ENCODE measurements at places on chromosomes 16 and 17.

GRCh38 chr17:71402661-71403141, 718.1 kb upstream of the SOX9 start:
- DNase-seq: peak; percentile 67

- DNase-seq: peak; percentile 43
Measured at GRCh38 chr17:67200727-67201301, 44.2 kb downstream of the HELZ start.

GRCh38 chr16:53955221-53955875, 251.4 kb downstream of the FTO start:
- DNase-seq: no peak

- DNase-seq: no peak
Measured at GRCh38 chr17:6496116-6496481, 51.8 kb downstream of the PIMREG start.

DNA sequence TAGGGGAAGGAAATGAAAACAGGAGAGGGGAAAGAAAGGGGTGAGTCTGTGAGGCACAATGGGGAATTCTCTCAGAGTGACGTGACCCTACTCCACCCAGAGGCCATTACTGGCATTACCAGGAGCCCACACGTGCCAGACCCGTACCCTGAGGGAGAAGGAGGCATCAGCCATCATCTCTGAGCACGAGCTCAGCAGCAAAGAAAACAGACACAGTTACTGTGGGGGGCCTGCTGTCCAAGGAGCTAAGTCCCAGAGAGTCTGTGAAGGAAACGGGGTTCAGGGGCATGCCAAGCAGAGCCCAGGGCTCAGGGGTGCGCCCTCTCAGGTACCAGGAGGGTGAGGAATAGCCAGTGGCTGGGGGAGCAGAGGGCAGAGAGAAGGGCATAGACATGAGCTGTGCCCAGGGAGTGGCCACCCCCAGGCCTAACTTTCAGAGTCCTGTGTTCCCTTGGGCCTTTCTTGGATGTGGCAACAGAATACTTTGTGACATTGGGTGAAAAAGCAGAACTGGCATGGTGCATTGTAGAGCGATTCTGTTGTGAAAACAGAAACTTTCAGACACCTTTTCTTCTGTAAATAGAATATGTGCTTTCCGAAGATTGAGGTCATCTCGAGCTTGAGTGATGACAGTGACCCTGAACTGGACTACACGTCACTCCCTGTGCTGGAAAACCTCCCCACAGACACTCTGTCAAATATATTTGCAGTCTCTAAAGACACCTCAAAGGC, 11.3 kb downstream of the TAF1C start:
- peak; percentile 81 for DNase-seq

DNA sequence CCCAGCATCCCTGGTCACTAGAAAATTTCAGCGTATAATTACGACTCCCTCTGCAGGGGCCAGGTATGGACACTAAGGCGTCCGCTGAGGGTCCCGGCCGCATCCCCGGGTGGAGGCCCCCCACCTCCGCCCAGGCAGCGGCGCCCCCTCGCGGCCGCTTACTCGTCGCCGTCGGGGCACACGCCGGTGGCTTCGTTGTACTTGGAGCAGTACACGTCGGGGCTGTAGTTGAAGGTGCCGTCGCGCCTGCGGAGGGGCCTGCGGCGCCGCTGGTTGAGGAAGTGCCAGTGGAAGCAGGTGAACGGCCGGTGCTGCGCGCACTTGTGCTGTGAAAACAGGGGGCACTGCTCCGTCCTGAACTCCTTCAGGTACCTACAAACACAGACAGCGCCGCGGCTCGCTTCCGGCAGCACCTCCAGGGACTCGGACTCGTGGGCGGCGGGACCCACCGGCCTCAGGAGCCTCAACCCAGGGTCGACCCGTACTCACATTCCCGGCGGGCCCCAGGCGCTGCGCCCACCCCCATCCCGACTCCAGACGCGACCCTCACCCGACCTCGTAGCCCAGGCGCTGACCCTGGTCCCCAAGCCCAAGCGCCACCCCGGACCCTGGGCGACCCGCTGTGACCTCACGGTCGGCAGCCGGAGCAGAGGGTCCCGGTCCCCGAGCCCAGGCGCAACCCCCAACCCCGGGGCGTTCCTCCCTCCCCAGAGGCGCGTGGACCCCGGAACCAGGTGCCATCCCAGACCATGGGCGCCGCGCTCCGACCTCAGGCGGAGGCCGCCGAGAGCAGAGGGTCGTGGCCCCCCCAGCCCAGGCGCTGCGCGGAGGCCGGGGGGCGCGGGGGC, 596 bp downstream of the UNKL start:
- DNase-seq: peak; percentile 33

GRCh38 chr17:44969144-44969780, 1.2 kb upstream of the C1QL1 start:
- DNase-seq: no peak

DNA sequence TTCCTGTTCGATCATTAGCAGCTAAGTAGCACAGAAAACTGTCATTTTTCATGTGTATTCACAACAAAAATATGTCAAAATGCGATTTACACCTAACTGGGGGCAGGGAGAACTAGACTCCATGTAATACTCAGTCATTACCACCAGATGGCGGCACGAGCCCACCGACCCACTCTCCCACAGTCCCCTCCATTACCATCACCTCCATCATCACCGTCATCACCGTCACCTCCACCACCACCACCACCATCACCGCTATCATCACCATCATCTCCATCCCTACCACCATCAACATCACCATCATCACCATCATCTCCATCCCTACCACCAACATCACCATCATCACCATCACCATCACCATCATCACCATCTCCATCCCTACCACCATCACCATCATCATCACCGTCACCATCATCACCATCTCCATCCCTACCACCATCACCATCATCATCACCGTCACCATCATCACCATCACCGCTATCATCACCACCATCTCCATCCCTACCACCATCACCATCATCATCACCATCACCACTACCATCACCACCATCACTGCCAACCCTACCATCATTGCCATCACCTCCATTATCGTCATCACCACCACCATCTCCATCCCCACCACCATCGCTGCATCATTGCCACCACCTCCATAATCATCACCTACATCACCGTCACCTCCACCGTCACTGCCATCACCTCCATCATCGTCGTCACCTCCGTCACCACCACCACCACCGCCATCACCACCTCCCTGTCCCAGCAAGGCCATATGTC, 14.4 kb downstream of the NDUFAF8 start:
- peak; percentile 47 for DNase-seq

GRCh38 chr17:17141860-17142552, 64.1 kb downstream of the PLD6 start:
- DNase-seq: no peak

GRCh38 chr16:10578474-10579316, 1.7 kb downstream of the EMP2 start:
- peak; percentile 36 for DNase-seq

- DNase-seq: no peak
Measured at GRCh38 chr16:81921085-81921814, 90.0 kb downstream of the SDR42E1 start.

GRCh38 chr17:66464921-66465320, 162.5 kb downstream of the PRKCA start:
- DNase-seq: no peak

- no peak for DNase-seq
Measured at GRCh38 chr17:51128076-51128475, 7.4 kb upstream of the SPAG9 start.

DNA sequence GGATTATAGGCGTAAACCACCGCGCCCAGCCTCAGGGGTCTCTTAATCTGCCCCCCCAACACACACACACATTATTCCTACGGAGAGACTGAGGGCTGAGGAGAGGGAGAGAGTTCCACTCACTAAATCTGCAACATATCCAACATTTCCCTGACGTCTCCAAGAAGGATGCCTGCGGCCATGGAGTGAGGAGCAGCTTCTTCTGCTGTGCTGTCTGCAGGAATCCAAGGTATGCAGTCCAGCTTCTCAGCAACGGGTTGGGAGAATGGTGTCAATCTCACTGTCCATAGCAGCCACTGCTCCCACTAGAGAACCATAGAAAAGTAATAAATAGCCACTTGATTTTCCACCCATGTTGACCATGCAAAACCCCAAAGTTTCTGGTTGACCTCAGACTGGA, 5.1 kb upstream of the PLXDC1 start:
- no peak for DNase-seq

- DNase-seq: no peak
Measured at GRCh38 chr17:75001915-75002843, 10.3 kb upstream of the MRPL58 start.
